8988T (cell line): ENCODE measurements at places on chromosomes 4 and X.

- DNase-seq: no peak
These were observed 333.8 kb upstream of the TENM3 start for GRCh38 chr4:181909368-181909767.

DNA sequence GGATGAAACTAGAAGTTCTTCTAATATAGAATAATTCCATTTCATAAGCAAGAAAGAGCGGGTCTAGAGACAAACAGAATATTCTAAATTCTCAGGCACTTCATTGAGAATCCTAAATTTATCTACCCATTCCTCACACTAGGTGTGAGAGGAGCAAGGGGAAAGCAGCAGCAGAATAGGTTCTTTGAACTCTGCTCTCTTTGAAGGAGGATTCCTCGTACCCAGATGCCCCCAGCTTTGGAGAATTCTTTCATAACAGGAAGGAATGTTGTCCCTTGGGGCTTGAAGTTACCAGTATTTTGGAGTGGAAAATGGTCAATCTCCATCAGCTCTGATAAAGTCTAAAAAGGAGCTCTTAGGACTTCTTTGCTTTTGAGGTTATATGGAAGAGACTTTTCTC lies 59.7 kb upstream of the RASGEF1B start:
- DNase-seq: no peak

GRCh38 chr4:80305466-80305865 lies 30.1 kb upstream of the CFAP299 start:
- DNase-seq: no peak

GRCh38 chr4:94038195-94038594 lies 169.5 kb upstream of the SMARCAD1 start:
- no peak for DNase-seq

DNA sequence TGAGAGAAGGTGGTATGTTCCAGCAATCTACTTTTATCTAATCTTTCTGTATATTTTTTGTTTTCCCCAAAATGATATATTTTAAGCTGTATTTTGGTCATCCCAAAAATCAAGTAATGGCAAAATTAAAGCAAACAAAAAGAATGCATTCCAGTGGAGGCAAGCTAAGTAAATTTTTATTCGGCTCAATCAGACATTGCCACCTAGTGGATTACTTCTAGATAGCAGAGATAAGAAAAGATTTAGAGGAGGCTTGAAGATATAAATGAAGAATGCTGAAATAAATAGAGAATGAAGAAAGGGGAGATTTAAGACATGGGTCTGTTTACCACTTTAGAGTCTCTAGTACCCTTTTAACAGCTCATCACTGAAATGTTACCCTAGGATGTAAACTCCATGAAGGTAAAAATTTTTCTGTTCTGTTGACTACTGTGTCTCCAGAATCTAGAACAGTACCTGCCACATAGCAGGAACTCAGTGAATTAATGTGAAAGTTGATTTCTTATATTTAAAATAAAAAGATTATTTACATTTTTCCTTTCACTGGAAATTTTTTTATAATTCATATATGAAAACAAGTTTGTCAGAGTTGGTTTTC lies 110.9 kb upstream of the ANK2 start:
- DNase-seq: no peak

- DNase-seq: no peak
These were observed 180.8 kb upstream of the BCOR start for GRCh38 chrX:40278340-40279090.

DNA sequence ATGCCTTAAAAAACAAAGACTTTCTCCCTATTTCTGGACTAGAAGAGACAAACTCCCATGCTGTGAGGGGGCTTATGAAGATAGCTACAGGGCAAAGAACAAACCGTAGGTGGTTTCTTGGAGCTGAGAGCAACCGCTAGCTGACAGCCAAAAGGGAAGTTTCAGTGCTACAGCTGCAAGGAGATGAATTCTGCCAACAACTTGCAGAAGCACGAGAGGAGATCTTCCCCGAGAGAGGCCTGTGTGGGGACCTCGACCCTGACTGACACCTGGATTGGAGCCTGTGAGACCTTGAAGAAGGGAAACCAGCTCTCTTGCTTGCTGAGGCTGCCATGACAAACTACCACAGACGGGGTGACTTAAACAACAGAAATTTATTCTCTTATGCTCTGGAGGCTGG lies 183.8 kb upstream of the VCX3A start:
- DNase-seq: no peak

- no peak for DNase-seq
These were observed 23.0 kb upstream of the PGM2 start for GRCh38 chr4:37803348-37803973.

DNA sequence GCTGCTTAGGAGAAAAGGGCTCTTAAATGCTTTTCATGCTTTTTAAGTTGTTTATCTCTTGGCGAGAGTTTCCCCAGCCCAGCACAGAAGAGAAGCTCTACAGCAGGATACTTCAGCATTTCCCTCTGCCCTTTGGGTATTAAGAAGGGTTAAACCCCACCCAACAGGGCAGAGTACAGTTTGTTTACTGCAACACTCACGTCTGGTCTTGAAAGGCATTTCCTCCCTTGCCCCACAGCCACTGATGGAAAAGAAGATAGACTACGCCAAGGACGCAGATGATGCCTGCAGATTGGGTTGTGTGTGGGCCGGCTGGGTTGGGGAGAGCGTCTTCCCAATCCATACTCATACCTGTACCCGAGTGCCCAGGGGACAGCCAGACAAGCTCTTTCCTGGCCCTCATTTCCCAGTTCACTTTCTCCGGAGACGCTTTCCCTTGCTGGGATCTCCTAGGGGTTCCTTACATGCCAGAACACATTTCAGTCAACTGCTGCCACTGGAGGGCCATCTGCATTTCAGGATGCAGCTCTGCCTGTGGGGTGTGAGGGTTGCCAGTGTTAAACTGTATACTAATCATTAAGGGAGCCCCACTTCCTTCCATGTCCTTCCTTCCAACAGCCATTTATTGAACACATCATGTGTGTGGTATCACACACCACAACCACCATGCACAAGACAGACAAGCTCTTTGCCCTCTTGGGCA lies 96.5 kb upstream of the DHX15 start:
- DNase-seq: no peak

- DNase-seq: no peak
These were observed 11.7 kb downstream of the BBS12 start for GRCh38 chr4:122744229-122744628.

- DNase-seq: no peak
These were observed 29.3 kb downstream of the RGS12 start for GRCh38 chr4:3322059-3322550.

GRCh38 chrX:112147206-112147605 lies 64.6 kb upstream of the TRPC5 start:
- DNase-seq: no peak

DNA sequence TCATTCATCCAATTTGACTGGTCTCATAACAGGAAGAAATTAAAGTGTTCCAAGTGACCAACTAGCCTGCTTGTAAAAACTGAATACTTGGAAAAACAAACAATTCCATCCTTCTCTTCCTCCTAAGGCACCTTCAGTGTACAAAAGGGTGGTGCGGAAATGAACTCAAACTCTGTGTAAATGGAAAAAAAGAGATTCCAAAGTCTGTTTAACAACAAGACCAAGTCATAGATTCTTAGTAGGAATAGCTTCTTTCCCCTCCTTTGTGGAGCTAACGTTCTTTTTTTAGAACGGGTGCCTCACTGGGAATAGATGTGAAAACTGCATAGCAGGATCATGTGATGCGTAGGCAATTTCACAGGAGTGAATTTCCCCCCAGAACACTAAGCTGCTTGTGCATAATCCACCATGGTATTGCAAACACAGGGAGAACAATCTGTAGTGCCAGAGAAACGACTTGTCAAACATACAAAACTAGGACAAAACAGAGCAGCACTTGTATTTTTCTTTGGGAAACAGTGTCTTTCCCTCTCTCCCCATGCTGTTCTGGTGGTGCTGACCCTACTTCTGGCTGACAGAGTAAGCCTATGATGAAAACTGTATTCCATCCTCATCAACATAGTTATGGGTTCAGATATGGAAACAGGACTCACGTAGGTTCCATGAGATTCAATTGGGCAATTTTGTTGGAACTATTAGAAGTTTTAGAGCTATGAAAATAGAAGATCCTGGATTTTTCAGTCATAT lies 13.2 kb upstream of the SOD3 start:
- DNase-seq: no peak

DNA sequence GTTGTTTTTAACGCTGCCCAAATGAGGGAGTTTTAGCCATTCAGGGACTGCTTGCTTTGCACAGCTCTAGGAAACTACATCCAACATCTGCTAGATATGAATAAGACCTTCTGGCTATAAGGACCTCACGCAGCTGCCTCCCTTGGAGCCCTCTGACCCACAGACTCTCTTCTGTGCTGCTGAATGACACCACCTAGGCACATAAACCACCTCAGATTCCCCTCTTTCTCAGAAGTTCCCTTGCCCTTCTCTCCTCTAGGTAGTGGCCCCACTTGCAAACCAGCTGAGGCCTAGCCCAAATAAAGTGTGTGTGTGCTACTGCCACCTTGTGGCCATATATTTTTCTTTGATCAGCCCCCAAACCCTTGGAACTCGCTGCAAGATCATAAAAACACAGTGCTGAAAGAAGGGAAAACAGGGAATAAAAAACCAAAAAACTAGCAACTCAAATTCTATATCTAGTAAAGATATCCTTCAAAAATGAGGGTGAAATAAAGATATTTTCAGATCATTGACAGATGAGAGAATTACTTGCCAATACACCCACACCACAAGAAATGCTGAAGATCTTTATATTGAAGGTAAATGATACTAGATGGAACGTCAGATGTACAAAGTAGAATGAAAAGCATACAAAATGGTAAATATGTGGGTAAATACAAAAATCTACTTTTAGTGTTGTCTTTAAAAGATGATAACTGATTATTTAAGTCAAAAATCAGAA lies 265.9 kb downstream of the ADAMTS3 start:
- DNase-seq: no peak

GRCh38 chr4:79334783-79335182 lies 8.9 kb upstream of the NAA11 start:
- DNase-seq: no peak

GRCh38 chr4:1500231-1500965 lies 94.2 kb upstream of the NKX1-1 start:
- peak; percentile 67 for DNase-seq

GRCh38 chr4:152784490-152785350 lies 5.0 kb downstream of the ARFIP1 start:
- DNase-seq: no peak

GRCh38 chr4:8674311-8674885 lies 81.8 kb downstream of the CPZ start:
- DNase-seq: no peak

- no peak for DNase-seq
These were observed 85.0 kb upstream of the FAM241A start for GRCh38 chr4:112060212-112060611.

GRCh38 chrX:68938244-68939004 lies 109.6 kb downstream of the EFNB1 start:
- no peak for DNase-seq

GRCh38 chrX:47587091-47587891 lies 5.1 kb downstream of the TIMP1 start:
- no peak for DNase-seq

DNA sequence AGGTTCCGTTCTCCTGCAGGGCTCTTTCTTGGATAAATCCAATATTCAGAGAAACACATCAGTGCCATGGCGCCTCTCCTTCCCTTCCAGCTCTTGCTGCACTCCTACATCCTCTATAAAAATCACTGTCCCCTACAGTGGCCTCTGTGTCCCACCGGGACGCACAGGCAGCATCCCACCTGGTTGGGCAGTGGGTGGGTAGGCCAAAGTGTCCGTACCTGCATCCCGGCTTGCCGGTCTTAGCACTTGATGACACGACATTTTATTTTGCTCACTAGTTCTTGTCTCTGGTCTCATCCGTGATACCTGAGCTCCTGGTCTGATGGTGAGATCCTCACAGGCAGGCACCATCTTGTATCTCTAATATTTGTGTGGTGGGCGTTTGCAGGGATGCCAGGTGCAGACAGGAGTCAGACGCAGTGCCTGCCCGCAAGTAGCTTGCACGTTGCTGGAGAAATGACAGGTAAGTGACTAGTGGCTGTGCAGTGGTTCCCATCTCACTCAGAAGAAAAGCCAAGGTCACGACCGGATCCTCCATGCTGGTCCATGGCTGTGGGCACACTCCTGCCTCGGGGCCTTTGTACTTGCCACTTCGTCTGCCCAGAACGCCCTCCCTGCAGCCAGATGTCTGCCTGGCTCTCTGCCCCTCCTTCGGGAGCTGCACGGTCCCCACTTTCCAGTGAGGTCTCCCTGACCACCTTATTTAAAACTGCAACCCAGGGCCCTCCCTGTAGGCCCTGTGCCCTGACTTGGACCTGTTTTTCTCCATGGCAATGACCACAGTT lies 109.7 kb downstream of the SORCS2 start:
- no peak for DNase-seq

DNA sequence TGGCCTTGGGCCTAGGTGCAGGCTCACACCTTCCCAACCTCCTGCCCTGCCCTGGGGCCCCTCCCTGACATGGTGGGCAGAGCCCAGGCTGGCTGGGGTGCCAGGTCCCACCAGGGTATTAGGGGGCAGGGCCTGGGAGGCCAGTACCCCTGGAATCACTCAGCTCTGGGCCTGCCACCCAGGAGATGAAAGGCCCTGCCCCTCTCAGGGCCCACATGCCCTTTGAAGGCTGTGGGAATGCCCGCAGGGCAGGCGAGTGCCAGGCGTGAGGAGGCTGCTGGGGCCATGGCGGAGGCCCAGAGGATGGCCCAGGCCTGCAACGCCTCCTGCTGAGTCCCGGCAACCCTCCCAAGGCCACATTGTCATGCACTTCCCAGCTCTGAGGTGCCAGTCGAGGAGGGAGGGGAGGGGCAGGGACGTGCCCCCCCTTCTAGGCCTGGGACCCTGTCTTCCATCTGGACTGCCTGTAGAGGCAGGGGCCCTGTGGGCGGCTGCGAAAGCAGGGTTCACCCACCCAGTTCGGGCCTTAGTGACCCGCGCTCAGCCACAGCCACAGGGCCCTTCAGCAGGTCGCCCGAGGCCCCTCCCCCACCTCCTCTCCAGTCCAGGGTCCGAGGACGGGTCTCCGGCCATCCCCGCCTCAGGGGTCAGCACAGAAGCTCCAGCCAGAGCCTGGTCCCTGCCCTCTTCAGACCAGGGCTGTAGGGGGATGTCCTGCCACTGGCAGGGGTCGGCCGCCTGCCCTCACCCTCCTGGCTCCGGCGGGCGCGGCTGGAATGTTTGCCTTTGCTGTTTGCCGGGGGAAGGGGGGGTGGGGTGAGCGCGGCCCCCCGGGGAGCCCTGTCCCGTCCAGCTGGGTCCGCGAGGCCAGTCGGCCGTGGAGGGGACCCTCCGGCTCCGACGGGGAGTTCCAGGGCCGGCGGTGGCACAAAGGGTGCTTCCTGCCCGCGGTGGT lies 26.7 kb upstream of the FGFR3 start:
- DNase-seq: peak; percentile 89

GRCh38 chr4:77095101-77095821 lies 19.5 kb upstream of the CCNI start:
- no peak for DNase-seq

- no peak for DNase-seq
These were observed 4.6 kb downstream of the PALLD start for GRCh38 chr4:168501407-168501806.
